Fibroblast of the aortic adventitia (primary cell): ENCODE measurements at places on chromosomes 2 and 18. TPM values are rescaled to one million over a fixed set of nuclear protein-coding genes. Genes with fewer than 3 reads are reported as not detected.

DNA sequence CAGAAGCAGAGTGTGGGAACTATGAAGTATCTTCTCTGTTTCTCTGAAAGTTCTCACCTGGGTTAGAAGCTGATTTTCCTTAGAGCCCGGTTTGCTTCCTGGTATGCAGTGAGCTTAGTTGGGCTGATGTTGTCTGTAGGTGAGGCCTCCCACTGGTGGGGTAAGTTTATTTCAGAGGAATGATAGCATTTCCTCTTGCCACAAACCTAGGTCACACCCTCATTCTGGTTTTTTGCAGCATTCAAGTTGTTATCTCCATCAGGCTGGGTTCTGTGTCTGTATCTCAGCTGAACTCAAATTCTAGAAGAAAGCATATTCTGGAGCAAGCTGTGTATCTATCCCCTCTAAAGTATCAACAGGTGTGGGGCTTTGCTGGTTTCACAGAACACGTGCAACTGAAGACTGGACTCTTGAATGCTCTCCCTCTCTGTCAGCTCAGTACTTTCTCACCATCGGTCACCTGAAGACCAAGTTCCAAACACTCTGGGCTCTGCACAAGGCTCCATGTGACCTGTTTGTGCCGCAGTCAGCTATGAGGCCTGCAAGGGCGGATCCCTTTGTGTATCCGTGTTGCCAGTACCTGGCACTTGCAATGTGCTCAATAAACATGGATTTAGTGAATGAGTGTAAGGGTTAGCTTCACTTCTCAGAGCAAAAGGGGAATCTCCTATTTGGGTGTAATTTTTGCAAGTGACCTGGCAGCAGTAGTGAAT is 49.5 kb upstream of the MBOAT2 start:
- no peak for DNase-seq

DNA sequence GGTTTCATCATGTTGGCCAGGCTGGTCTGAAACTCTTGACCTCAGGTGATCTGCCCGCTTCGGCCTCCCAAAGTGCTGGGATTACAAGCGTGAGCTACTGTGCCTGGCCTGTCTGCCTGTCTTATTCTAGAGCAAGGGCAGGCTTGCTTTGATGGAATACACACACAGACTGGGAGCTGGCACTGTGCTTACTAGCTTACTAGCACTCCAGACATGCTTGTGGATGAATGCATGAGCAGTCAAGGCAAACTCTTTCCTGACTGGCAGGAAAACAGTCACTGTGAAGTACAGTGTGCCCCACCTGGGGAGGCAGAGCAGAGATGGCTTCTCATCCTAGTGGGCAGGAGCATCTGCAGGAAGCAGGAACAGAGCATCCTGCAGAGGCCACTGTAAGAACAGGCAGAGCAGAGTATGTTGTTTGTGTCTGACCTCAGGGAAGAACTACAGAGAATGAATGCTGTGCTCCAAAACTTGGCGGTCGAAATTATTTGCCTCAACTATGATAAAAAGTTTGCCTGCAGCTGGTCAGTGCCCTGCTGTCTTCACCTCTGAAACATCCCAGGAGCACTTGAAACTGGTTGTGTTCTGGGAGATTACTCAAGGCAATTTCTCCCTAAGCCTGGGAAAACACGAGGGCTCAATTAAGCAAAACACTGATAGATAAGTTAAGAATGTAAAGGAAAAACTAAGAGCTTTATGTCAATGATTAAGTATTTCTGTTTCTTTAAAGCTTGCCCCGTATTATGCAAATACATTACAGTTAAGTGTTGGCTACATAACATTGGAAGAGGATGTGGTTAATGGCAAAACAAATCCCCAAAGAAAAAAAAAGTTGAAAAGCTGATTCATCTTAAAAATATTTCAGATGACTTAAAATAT is 102.4 kb downstream of the VAPA start:
- peak; percentile 94 for DNase-seq

DNA sequence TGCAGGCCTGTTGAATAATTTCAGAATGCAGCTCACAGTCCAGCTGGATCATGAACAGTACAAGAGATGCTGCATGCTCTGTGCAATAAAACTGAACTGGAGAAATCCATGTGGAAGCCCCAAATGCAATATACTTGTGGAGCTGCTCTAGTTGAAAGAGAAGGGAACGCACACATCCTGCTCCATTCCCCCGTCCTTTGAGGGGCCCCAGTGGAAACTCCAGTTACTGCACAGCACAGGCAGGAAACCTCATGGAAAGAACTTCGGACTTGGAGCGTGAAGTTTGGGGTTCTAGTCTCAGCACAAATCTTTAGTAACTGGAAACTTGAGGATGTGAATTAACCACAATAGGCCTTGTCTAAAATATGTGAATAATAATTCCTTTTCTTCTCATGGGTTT is 73.2 kb downstream of the PLA2R1 start:
- no peak for DNase-seq

GRCh38 chr2:65974067-65974723 is 460.7 kb upstream of the MEIS1 start:
- no peak for DNase-seq

The SULT1C2 gene
- total RNA-seq = 0.27 and 2.6 TPM in 2 replicates

- peak; percentile 43 for DNase-seq
Observed at GRCh38 chr2:62814123-62814522, 108.6 kb downstream of the EHBP1 start.

The POTEJ gene
- total RNA-seq = not detected in 2 replicates

GRCh38 chr18:39191931-39192330 is 1626.3 kb upstream of the CELF4 start:
- no peak for DNase-seq

DNA sequence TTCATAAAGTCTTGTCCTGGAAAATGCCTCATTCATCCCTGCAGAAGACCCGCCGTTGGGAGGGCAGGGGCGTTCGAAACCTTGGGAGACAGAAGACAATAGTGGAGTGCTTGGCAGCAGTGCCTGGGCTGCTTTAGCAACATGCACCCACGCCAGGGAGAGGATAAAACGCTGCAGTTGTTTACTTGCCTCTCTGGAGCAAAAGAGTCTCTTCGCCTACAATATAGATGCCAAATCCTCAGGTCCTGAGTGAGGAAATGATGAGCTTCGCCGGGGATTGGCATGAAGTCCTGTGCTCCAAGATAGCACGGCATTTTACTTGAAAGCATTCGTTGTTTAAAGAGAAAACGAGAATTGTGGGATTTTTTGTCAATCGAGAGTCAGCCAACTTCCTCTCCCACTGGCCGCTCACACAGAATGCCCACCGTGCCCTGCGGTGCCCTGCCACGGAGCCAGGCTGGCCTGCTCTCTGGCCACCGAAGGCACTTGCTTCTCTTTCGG is 152.5 kb upstream of the POU3F3 start:
- DNase-seq = no peak

The ZNG1B gene
- 32.5 and 41.0 TPM in 2 replicates for total RNA-seq

GRCh38 chr2:72273384-72273783 is 125.7 kb upstream of the CYP26B1 start:
- no peak for DNase-seq

The PLA2R1 gene
- 25.0 and 27.0 TPM in 2 replicates for total RNA-seq

The CERKL gene
- total RNA-seq = 0.27 TPM in 1 of 2 replicates, not detected in the other

- peak; percentile 20 for DNase-seq
Observed at GRCh38 chr18:58527285-58527951, 101.5 kb downstream of the ALPK2 start.

GRCh38 chr18:7202169-7202568 is 28.7 kb upstream of the LRRC30 start:
- DNase-seq = no peak

- DNase-seq = peak; percentile 77
Observed at GRCh38 chr2:206935991-206936842, 3.1 kb upstream of the CPO start.

GRCh38 chr2:159976527-159977160 is 85.8 kb downstream of the PLA2R1 start:
- DNase-seq = no peak

DNA sequence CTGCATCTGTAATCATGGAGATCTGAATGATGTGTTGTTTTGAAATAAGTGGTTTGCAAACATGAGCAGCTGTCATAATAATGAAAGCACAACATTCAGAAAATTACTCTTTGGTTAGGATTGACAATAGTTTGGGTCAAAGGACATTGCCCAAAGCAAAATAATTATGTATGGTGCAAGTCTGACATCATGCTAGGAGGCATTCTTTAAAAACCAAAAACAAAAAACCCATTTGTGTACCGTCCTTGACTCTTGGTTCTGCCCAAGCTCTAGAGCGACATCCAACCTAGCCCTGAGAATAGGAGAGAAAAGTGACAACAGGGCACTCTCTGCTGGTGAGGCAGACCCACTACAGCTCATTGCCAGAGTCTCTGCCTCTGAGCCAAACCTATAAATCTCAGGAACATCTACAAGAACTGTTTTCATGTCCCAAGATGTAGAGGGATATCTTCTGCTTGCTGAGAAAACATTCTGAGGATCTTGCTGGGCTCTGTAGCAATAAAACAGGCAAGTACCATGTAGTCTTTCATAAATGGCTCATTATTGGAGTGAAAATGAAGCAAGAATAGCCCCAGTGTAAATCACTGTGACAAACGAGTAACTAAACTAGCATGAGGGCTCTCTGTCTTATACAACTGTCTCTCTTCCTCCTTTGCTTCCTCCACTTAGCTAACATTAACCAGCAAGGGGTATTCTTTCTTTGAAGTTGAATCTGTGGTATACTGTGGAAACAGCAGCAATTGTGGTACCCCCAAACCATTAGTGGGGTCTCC is 266.8 kb upstream of the CXCR4 start:
- DNase-seq = peak; percentile 44

- no peak for DNase-seq
Observed at GRCh38 chr2:6065703-6066102, 373.5 kb downstream of the SOX11 start.

- peak; percentile 73 for DNase-seq
Observed at GRCh38 chr18:47050468-47050867, 15.0 kb upstream of the ELOA2 start.
